ENCODE measurements at places on chromosomes 16 and 17. TPM values are rescaled to one million over a fixed set of nuclear protein-coding genes. Genes with fewer than 3 reads are reported as not detected.

DNA sequence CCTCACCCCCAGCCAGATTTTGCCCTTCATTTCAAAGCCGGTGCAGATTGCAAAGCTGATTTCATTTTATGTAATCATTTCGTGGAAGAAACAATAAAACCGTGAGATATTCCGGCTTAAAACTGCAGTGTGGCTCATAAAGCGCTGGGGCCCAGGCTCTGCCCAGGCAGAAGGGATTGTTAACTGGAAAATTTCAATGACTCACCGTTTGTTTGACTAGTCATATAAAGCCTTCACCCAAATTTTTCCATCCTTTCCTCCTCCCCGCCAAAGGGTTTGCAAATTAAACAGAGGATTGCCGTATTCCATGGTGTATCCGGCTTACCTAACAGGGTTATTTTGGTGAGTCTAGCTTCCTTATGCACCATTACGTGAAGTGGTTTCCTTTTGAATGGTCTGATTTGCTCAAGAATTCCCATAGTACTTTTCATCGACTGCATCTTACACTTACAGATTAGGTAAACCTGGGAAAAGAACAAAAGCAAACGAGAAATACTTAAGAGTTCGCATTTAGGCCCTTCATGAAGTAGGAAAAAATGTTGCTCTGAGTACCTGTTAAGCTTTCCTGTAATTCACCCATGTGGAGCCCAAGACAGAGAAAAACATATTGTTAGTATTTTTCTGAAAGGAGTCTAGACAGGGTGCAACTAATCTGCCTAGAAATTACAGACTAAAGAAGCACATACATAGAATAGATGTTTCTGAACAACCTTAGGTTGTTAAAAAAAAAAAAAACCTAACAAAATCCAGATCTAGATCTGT is 949 bp upstream of the GSPT1 start:
- no peak for DNase-seq

DNA sequence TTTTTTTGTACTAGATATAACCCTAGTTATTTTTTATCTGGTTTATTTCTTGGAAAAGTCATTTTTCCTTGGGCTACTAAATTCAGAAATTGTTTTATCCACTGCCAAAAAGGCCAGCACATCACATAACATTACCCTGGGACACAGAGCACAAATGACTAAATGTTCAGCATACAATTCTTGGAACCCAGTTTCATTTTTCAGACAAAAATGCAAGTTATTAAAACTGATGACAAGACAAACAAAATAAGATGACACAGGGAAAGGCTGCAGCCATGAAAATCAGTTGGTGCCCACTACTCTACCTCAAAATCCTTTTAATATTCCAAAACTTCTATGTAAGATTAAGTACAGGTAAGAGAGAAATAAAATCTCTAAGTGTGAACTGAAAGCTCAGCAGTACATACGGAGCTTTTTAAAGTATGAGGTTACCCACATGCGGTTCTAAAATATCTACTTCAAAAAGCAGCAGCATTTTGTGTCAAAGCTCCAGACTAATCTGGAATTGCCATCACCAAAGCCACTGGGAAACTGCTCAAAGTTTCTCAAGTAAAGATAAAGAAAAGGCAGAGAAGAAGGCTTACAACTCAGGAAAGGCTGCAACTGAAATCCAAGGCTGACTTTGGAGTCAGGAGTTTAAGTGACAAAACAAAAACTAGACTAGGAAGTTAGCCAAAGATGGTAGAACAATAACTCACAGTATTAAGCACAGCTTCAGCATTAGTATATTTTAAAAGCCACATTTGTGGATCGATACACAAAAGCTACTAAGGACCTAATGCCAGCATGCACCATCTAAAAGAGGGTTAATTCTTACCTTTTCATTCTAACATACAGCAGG is 41.4 kb downstream of the AP1G1 start:
- no peak for DNase-seq

DNA sequence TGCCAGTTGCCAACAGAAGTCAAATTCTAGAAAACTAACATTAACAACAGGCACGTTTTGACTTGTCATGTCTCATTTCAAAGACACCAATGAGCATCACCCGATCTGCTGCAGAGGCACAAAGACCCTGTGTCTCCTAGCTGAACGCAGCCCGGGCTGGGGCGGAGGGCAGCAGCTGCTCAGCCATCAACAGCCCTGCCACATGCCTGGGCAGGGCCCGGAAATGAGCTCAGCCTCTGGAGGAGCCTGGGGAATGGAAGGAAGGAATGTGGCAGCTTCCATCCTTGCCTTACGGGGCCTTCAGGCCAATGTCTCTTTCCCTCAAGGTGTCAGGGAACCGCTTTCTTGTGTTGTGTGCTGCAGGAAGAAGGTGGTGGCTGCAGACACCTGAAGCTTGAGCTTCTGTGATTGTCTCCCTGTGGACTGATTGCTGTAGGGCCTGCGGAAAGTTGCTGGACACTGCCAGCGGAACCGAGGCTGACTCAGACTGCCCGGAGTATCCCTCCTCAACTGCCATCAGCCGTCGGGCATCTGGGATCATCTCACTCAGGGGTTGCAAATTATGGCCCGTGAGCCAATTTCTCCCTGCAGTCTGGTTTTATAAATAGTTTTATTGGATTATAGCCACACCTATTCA is 7.3 kb downstream of the CDH13 start:
- DNase-seq = no peak

- DNase-seq = peak; percentile 31
Measured at GRCh38 chr16:70644763-70645597, 1.4 kb upstream of the IL34 start.

DNA sequence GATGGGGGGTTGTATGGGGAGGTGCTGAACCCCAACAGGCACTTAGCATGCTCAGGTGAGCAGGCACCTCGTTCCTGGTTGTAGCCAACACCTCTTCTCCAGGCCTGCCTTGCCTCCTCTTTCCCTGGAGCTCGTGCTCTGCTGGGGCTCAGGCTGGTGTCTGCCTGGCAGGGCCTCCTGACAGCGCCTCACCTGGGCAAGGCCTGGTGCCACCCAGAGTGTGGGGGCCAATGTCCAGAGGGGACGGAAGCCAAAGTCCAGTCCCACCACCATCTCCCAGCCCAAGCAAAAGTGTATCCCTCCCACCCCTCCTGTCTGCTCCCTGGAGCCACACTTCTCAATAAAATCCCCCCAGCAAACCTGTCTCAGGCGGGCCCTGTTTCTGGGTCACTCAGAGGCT is 304.2 kb upstream of the TNRC6C start:
- DNase-seq = no peak

DNA sequence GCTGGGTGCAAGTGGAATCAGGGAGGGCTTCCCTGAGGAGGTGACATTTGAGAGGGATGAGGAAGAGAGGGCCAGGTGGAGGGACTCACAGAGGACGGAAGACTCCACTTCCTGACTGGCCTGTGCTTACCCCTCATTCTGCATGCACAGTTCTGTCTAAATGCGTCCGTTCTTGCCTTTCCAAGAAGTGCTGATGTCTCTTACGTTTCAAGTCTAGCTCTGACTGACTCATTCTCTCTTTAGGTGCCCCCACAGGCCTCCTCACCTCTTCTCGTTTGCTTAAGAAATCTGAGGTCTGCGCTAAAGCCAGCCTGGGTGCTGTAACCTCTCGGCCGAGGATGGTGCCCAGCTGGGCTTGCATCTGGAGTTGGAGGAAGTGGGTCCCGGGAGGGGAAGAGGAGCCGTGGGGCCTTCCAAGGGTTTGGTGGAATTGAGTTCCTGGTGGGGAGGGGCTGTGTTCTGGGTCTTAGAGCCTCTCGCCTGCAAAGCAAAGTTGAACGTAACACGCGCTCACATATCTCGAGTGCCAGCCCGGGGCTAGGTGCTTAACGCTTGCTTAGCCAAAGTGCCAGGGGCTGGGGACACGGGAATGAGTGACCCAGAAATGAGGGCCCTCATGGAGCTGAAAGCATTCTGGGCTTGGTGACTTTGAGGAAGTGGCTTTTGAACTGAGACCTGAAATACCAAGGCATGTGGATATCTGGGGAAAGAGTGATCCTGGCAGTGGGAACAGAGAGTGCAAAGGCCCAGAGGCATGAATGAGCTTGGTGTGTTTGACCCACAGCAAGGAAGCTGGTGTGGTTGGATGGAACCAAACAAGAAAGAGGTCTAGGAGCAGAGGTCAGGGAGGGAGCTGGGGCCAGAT is 4.8 kb downstream of the IL4R start:
- no peak for DNase-seq

- no peak for DNase-seq
Measured at GRCh38 chr17:66443606-66444005, 141.2 kb downstream of the PRKCA start.

DNA sequence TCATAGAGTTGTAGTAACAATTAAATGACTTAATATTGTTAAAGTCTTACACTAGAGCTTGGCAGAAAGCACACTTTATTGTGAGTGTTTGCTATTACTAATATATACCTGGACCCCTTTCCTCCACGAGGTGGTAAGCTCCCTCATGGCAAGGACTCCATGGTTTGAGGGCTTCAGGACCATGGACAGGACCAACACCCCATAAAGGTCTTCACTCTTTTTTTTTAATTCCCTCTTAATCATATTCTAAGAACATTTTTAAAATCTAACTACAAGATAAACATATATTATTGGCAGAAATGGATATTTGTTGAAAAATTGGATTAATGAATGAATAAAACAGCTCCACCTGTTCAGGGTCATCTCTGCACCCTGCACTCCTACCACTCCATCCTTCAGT is 154.5 kb downstream of the CBLN1 start:
- DNase-seq = no peak

- DNase-seq = no peak
Measured at GRCh38 chr16:81040842-81041241, 5.2 kb downstream of the ATMIN start.

DNA sequence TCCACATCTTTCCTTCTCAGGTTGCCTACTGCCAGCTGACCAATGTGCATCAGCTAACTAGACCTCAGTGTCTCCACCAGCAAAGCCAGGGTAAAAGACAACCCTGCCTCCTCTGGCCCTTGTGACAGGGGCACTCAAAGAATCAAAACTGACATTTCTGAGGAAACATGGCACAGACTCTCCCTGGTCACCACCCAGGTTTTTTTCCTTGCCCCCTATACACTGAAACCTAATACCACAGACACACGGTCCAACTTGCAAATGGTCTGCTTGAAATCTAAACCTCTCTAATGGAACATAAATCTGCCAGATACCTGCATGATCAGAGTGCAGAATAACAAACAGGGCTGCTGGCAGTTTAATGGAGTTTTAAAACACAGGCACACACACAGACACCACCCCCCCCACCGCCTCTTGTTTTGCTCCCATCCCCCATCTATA is 19.5 kb upstream of the CORO6 start:
- DNase-seq = no peak

DNA sequence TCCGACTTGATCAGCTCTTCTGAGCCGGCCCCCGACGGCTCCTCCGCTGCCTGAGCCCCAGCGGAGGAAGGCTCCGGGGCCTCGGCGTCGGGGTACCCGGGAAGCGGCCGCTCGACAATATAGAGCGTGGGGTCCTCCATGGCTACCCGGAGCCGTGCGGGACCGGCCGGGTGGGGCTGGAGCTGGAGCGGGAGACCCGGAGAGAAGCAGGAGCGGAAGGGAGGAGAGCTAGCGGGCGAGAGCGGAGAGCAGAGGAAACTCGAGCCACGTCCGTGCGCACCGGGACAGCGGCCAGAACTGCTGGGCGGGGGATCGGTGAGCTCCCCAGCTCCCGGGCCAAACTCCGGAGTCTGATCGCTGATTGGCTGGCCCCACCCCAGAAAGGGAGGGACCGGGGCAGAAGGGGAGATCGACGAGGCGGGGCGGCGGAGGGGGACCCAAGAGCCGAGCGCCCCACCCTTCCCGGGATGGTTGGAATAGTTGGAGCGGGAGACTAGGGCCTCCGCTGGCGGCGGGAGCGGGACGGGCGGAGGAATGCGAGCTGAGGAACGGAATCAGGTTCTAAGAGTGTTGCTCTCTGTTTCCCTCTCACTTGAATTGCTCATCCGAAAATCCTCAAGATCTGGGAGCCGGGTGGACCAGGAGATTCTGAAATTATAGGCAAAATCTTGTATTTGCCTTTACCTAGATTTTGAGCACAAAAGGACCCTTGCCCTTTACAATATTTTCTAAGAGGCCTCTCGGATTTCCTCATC is at the start of gene CAVIN1:
Gene CAVIN1, minus strand, starts transcription at position 299 of the 755 bp plus-strand sequence. Its CDS starts 159 bp downstream, at position 140.
- DNase-seq = peak; percentile 99

DNA sequence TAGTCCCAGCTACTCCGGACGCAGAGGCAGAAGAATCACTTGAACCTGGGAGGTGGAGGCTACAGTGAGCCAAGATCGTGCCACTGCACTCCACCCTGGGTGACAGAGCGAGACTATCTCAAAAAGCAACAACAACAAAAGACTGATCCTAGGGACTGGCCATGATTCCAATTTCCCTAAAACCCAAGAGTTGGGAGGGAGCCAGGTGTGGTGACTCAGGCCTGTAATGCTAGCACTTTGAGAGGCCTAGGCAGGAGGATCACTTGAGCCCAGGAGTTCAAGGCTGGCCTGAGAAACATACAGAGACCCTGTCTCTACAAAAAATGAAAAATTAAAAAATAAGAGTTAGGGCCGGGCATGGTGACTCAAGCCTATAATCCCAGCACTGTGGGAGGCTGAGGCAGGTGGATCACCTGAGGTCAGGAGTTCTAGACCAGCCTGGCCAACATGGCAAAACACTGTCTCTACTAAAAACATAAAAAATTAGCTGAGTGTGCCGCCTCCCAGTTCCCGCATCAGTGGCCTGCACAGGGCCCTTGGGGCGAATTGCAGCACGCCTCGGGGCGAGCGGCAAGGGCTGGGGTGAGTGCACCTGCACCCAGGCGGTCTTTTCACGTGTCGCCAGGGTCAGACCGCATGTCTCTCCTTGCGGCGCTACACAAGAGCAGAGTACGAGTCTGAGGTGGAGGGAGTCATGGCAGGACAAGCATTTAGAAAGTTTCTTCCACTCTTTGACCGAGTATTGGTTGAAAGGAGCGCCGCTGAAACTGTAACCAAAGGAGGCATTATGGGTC is 40.8 kb downstream of the CDH3 start:
- DNase-seq = no peak

GRCh38 chr16:79151-80054 is 1.4 kb downstream of the MPG start:
- no peak for DNase-seq

- DNase-seq = no peak
Measured at GRCh38 chr17:11618861-11619566, 20.7 kb downstream of the DNAH9 start.

GDPD1 gene
- total RNA-seq = 1.3 TPM

SEZ6 gene
- 2.8 TPM for total RNA-seq
